Cardiac muscle cell (in vitro differentiated cells and primary cell): ENCODE measurements at places on chromosomes 3 and 15. TPM values are rescaled to one million over a fixed set of nuclear protein-coding genes. Genes with fewer than 3 reads are reported as not detected.

The REC114 gene
- 2.3 and 2.8 TPM in 2 replicates for total RNA-seq

The CCDC50 gene
- 68.6 and 82.3 TPM in 2 replicates for total RNA-seq

The ATOSA gene
- 13.9 and 23.6 TPM in 2 replicates for total RNA-seq

The AADAC gene
- not detected in 2 replicates for total RNA-seq

The TIMP4 gene
- total RNA-seq, result 0.11 TPM in 1 of 2 replicates, not detected in the other

The UPK1B gene
- 1.0 TPM in 1 of 2 replicates, not detected in the other for total RNA-seq

The PCOLCE2 gene
- total RNA-seq, result 5.5 and 6.5 TPM in 2 replicates
